IPS DF 19.7 (cell line): ENCODE measurements at places on chromosomes 2 and 18.

- DNase-seq: no peak
Observed at GRCh38 chr2:204695506-204695905, 150.2 kb downstream of the PARD3B start.

DNA sequence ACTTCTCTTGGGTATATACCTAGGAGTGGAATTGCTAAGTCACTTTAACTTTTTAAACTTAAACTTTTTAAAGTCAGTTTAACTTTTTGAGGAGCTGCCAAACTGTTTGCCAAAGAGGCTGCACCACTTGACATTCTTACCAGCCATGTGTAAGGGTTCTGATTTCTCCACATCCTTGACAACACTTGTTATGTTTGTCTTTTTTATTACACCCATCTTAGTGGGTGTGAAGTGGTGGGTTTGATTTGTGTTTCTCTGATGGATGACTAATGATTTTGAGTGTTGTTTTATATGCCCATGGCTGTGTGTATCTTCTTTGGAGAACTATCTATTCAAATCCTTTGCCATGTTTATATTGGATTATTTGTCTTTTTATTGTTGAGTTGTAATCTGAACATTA, 13.6 kb downstream of the ASAP2 start:
- no peak for DNase-seq

DNA sequence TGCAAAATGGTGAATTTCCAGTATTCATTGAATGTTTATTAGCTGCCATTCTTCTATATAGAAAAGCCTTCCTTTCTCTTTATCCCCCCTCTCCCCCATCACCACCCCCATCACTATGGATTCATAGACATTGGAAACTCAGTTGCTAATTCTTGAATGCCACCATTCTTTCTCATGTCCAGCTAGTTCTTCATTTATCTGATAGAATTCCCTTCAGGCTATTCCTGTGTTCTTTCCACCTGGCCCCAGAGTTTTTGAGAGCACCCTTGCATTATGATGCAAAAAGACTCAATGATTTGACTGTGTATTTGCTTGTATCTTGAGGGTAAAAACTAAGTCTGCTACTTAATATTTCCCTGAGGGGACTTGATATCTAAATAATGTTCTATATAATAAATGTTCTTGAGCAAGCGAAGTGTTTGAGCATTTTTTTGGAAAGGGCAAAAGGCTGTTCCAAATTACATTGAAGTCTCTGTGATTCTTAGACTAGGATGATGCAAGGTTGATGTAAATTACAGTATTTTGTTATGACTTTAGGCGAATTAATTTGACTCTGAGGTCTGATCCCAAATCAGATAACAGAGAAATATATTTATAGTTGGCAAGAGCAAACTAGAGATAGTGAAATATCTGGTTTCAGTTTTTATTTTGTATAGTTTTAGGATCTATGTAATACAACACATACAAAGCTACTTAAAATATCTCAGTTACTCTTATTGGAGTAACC, 18.8 kb upstream of the SOS1 start:
- DNase-seq: no peak

DNA sequence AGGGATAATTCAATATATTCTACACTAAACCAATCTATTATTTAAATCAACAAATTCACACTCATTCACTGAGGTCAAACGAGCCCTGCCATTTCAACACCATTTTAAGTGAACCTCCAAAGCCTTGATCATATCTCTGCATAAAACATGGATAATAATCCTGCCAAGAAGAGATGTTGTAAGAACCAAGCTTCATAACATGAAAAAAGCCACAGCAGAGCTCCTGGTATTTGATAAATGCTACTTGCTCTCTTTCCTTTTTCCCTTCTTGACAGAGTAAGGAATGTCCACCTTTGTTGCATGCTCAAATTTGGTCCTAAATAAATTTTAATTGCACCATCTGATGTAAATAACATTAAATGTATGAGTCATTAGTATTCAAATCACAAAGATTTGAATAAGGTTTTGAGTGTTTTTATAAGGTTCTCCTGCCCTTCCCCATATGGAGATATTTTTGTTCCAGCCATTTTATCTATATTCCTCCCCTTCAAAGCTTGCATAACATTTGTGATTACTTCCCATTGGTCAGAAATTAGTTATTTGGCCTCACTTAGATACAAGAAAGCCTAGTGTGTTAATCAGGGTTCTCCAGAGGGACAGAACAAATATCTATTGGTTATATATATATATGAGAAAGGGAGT, 318.8 kb downstream of the RND3 start:
- DNase-seq: no peak

DNA sequence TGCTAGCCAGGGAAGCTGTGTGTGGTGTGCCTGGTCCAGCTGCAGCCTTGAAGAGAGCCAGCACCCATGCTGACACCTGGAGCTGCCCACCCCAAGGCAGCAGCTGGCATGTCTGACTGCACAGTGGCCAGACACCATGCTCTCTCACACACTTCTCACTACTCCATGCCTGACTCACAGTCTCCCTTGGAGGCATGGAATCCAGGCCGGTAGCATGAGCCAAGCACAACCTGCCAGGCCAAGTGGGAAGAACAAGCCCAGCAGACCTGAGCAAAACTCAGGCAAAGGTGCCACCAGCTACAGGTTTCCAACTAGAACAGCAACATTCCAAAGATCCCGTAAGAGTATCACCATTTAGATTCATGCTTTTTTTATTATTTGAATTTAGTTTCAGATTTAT, 625.3 kb upstream of the LRRTM4 start:
- no peak for DNase-seq

- no peak for DNase-seq
Observed at GRCh38 chr18:12233378-12233777, 20.8 kb upstream of the CIDEA start.
